Suppressor macrophage treated with lipopolysaccharide for 4 hours (primary cell): ENCODE measurements at places on chromosomes 1 and 21.

DNA sequence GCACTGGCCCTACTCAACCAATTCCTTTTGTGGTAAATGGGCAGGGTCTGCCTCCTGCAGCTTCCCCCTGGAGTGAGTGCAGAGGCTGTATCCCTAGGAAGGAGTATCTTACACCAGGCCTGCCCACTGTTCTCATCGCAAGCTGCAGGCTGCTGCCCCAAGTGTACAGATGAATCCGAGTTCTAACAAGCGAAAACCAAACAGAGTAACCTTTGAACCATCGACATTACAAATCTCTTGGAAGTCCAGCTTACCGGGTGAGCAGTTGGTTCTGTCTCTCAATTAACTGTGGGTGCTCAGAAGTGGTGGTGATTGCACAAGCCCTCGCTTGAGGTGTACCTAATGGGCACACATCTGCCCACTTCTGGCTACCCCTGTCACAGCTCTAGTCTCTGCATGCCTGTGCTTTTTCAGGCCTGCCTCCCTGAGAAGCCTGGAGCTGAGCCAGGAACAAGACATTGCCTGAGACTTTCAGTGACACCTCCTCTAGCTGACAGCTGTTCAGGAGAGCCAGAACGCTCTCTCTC is 22.7 kb downstream of the INAVA start:
- no peak for DNase-seq

DNA sequence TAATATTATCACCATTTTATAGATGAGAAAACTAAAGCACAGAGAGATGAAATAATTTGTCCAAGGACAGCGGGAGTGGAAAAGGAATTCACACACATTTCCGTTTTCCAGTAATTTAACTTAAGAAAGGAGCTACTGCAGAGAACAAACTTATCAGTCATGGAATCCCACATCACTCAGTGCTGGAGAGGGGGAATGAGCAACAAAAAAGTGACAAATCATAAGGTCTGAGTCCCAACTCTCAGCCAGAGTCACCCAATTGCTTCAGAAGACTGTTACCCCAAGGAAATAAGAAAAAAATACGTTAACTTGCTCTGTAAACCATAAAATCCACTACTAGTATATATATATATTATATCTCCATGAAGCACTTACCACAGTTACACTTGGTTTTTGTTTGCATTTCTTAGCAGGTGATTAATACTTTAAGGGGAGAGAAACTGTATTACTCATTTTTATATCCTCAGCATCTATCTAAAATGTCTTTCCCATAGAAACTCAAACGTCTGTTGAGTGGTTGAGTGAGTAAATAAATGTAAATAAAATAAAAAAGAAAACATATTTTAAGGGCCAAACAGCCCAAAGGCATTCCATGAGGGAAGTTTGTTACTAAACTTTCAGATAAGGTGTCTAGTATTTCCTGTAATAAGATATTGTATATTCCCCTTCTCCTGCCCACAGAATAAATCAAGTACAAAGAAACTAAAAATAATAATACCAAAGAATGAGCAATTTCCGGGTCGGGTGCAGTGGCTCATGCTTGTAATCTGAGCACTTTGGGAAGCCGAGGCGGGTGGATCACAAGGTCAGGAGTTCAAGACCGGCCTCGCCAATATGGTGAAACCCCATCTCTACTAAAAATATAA is 76.8 kb downstream of the SLC45A1 start:
- DNase-seq, result peak; percentile 49

DNA sequence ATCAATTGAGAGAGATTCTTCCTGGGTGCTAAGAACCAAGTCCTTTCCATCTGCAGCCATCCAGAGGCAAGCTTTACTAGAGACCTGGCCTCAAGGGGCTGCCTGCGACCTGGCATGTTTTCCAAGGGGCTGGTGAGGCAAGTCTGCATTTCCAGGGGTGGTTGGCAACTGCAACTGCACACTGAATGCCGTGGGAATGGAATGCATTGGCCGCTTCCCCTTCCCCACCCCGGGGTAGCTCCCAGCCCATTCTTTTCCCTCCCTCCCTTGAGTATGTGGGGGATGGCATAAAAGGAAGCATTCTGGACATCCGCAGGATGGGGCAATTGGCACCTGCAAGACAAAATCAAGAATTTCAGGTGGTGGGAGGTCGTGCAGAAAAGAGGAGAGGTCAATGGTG is 155.1 kb downstream of the IGSF21 start:
- no peak for DNase-seq

- DNase-seq, result no peak
Observed at GRCh38 chr1:182629080-182629479, 24.9 kb upstream of the RGS16 start.

- no peak for DNase-seq
Observed at GRCh38 chr1:53657531-53657805, 81.5 kb downstream of the GLIS1 start.

DNA sequence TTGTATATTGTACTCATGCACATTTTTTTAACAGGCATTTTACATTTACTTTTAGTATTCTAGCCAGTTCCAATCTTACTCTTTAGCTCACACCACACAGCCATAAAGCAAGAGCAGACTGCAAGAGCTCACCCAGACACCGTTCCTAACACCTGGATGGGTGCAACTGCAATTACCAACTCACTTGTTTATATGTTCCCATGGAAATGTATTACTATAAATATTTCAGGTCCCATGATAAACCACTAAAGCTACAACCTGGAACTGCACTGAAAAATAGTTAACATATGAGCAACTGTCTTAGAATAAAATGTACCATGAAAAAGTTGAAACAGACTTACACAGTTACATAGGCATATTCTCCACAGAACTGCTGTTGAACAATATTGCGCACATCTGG is 30.8 kb downstream of the USP48 start:
- no peak for DNase-seq

DNA sequence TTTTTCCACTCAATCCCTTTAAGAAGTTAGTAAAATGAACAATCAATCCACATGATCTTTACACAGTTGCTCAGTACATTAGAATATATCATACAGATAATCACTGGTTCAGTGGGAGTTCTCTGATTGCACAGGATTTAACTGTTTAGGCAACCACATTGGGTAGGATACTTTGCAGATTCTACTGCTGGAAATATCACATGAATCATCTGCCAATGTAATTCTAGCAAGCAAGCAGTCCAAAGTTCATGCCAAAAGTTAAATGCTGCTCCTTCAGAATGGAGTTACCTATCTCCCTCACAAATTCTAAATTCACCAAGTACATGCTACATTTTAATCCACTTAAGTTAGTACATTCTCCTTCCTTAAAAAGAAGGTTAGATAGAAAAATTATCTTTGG is 52.4 kb downstream of the NEGR1 start:
- DNase-seq, result no peak

GRCh38 chr1:220221670-220222069 is 50.6 kb downstream of the RAB3GAP2 start:
- no peak for DNase-seq

DNA sequence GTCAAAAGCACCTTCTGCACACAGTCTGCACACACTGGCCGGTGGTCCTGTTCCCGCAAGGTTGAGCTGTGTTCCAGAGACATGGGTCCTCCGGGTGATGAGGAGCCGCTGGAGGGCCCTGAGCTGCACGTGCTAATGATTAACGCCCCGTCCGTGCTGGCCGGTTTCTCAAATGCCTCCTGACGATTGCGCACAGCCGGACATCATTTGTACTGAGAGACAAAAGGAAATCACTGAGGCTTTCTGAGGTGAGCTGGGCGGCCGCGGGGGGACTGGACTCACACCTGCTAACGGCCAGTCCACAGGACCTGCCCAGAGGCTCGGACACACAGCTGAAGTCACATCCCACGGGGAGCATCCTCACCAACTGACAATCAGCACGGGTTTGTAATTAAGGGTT is 29.2 kb downstream of the POFUT2 start:
- DNase-seq, result no peak

GRCh38 chr21:40422896-40423635 is 423.9 kb downstream of the DSCAM start:
- DNase-seq, result no peak

GRCh38 chr21:34673006-34673405 is 4.2 kb downstream of the CLIC6 start:
- DNase-seq, result peak; percentile 42

- DNase-seq, result no peak
Observed at GRCh38 chr1:22502202-22502601, 50.6 kb downstream of the ZBTB40 start.

GRCh38 chr21:44087426-44088400 is 19.5 kb upstream of the PWP2 start:
- peak; percentile 25 for DNase-seq

- no peak for DNase-seq
Observed at GRCh38 chr21:34158866-34159835, 85.8 kb downstream of the MRPS6 start.

GRCh38 chr21:30271156-30271555 is 11.6 kb downstream of the KRTAP24-1 start:
- no peak for DNase-seq

- DNase-seq, result no peak
Observed at GRCh38 chr21:44930543-44930981, 9.3 kb upstream of the SLX9 start.

GRCh38 chr1:205826995-205827394 is 14.0 kb upstream of the SLC41A1 start:
- no peak for DNase-seq

GRCh38 chr1:234454926-234455325 is 24.1 kb downstream of the TARBP1 start:
- DNase-seq, result no peak

- DNase-seq, result no peak
Observed at GRCh38 chr1:16167331-16168143, 11.7 kb upstream of the EPHA2 start.

DNA sequence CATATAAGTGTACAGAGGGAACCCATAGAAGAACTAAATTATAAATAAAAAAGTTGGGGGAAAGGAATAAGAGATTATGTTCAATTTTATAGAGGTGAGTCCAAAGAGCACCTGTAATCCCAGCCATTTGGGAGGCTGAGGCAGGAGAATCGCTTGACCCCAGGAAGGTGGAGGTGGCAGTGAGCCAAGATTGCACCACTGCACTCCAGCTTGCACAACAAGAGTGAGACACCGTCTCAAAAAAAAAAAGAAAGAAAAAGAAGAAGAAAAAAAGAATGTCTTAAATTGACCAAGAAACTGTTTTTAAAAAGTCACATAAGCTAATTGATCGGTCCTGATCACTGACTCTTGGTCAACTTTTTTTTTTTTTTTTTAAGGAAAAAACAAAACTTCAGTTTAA is 19.1 kb upstream of the ATF3 start:
- DNase-seq, result no peak

DNA sequence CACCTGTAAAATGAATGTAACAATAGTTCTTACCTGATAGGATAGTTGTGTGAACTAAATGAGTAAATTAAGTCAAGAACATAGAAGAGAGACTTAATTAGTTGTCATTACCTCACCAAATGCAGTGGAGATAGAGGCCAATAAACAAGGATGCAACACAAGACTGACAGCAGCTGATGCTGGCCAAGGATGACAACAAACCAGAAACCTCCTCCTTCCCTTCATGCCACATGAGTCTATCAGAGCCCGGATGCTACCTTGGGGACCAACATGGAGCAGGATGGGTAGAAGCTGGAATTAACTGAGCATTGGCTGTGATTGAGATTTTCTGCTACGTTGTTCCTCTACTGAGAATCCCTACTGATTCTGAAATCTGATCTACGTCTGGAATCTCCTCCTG is 30.3 kb upstream of the USP1 start:
- no peak for DNase-seq

DNA sequence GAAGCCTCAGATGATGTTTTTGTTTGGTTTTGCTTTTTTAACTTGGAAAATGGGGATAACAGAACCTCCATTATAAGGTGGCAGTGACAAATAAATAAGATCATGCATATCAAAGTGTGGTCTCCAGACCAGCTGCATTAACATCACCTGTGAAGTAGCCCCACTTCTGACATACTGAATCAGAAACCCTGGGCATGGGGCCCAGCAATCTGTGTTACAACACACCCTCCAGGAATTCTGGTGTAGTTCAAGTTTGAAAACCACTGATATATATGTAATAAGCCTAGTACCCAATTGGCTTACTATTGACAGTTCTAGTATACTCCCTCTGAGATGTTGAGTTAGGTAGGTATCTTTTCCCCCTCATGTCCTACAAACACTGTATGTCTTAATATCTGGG is 24.1 kb upstream of the RNF19B start:
- no peak for DNase-seq

- DNase-seq, result no peak
Observed at GRCh38 chr21:33171616-33172169, 58.0 kb upstream of the IFNAR2 start.

- no peak for DNase-seq
Observed at GRCh38 chr1:156421939-156422601, 53.1 kb downstream of the RHBG start.

- no peak for DNase-seq
Observed at GRCh38 chr1:36523850-36524249, 41.1 kb upstream of the CSF3R start.

GRCh38 chr1:206012086-206012859 is 9.1 kb upstream of the RAB7B start:
- DNase-seq, result peak; percentile 96

GRCh38 chr1:111552587-111552986 is 49.2 kb upstream of the ADORA3 start:
- no peak for DNase-seq

DNA sequence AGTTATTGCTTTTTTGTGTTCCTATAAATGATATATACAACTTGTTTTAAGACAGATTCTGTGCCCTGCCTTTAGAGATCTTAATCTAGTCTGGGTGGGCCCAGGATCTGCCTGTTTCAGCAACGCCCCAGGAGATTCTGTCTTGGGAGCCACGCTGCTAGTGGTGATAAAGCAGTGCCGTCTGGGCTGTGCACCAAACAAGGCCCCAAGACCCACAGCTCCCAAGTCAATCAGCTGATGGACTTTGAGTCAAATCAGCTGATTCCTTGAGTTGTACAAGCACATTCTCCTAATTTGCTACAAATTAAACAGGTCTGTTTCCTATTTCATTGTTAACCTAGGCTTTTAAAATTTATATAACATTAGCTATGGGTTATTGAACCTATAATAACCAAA is 15.7 kb upstream of the SLC44A3 start:
- no peak for DNase-seq

GRCh38 chr1:208791456-208791855 is 547.3 kb upstream of the PLXNA2 start:
- no peak for DNase-seq

DNA sequence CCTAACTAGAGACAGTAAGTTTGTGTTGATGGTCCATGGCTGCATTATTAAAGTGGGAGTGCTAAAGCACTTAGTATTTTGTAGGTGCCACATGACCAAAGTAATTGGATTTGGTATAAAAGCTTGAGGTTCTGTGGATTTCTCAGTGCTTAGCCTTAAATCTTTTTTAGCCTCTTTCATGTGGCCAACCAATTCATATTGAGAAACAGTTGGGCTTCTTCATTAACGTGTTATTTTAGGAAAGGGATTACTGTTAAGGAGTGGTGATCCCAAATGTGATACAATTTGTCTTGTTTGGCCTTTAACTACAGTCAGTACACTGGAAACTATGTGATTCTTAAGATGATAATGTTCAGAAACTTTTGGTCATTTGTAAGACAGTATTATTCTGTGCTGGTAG is 25.5 kb downstream of the MAN1A2 start:
- DNase-seq, result no peak

DNA sequence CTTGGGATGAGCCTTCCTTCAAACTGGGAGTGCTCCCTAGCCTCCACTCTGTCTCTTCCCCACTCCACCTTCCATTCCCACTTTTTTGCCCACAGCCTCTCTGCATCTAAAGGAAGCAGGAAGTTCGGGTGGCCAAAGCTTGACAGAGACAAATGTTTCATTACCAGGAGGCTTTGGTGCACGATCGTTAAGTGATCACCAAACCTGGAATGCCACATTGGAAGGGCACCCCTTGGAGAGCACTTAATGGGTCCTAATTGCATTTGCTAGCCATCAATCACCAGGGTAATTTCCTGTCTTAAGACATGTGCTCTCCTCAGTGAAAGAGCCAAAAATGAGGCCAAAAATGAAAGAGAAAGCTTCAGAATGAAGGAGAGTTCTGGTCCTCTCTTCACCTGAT is 206.5 kb downstream of the TNR start:
- DNase-seq, result no peak
